ENCODE measurements at places on chromosomes 5 and 9.

DNA sequence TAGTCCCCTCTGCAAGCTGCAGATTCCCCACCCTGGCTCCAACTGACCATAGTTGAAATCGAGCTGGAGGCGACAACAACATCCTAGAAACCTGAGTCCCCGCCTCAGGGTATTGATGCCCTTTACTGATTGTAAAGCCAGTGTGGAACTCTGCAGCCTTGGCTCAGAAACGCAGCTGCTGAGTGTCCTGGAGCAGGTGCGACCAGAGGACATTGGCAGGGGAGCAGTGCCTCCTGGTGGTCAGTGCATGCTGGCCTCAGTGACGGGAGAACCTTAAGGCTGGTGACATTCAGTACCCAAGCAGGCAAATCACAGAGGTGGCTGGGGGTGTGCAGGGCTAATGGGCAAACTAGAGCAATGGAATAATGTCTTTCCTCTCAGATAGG is 20.4 kb upstream of the ZNF354B start:
- DNase-seq: no peak

GRCh38 chr9:32524892-32525708 is 896 bp downstream of the RIGI start:
- no peak for DNase-seq

- no peak for DNase-seq
Observed at GRCh38 chr5:84379749-84380148, 4.9 kb downstream of the EDIL3 start.

GRCh38 chr5:149599375-149599774 is 18.1 kb downstream of the ARHGEF37 start:
- DNase-seq: no peak

DNA sequence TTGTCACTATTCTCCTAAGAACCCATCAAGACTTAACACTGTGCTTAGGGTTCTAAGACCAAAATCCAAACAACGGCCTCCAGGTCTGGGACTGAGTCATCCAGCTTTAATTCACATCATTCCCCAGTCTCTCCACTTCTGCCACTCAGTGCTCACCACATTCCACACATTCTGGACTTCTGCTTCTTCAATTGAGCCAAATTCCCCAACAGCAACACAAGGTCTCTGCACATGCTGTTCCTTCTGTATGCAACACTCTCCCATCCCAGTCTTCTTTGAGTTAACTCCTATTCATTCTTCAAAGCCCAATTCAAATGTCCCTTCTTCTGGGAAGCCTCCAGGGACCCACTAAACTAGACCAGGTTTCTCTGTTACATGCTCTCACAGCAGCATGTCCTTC is 97.8 kb downstream of the GPR21 start:
- DNase-seq: peak; percentile 41

- no peak for DNase-seq
Observed at GRCh38 chr5:111278858-111279504, 54.8 kb downstream of the CAMK4 start.

Measured in AG04450 (cell line).